AG04450 (cell line): ENCODE measurements at places on chromosomes 11 and 22. TPM values are rescaled to one million over a fixed set of nuclear protein-coding genes. Genes with fewer than 3 reads are reported as not detected.

DNA sequence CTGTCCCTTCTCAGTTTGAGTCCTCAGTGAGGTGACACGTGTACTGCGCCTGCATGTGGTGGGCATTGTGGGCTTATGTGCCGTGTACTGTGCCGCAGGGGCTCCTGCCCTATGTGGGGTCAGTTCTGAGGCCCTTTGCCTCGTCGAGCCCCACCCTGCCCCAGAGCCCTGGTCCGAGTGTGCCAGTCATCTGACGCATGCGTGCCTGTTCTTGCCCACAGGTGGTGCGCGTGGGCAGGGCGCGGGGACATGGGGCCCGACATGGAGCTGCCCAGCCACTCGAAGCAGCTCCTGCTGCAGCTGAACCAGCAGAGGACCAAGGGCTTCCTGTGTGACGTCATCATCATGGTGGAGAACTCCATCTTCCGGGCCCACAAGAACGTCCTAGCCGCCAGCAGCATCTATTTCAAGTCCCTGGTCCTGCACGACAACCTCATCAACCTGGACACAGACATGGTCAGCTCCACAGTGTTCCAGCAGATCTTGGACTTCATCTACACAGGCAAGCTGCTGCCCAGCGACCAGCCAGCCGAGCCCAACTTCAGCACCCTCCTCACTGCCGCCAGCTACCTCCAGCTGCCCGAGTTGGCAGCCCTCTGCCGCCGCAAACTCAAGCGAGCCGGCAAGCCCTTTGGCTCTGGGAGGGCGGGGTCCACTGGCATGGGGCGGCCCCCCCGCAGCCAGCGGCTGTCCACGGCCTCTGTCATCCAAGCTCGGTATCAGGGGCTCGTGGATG is 22.3 kb upstream of the TMEM191C start:
- DNase-seq, result no peak

DNA sequence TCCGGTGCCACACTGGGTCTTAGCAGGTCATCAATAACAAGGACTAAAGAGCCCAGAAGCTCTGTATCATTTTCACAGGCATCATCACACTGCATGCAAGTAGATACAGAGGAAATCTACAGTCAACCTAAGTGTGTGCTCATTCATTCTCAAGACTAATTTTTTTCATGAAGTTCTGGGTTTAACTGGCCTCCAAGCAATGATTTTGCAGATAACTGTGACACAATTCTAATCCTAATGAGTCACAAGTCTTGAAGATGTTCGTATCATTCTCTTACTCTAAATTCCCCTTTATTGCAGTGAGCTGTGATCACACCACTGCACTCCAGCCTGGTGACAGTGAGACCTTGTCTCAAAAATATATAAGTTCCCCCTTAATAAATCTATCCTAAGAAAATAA is 2.5 kb downstream of the OR52W1 start:
- DNase-seq, result no peak

DNA sequence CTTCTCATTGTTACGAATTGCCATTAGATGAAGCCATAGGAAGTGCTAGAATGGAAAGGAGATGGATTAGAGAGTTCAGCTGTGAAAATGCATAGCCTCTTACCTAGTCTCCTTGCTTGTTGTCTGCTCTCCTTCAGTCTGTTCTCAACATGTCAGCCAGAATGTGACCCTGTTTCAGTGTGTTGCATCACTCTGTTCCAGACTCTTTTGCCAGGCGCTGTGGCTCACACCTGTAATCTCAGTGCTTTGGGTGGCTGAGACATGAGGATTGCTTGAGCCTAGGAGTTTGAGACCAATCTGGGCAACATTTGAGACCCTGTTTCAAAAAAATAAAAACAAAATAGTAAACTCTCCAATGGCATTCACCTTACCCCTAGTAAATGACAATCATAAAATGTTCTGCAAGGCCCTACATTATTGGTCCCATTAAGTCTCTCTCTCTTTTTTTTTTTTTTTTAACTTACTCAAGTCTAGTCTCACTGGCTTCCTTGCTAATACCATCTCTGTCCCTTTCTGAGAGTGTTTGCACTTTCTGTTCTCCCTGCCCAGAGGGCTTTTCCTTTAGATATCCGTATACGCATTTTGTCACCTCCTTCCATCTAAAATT is 39.4 kb downstream of the CYP2R1 start:
- DNase-seq, result no peak

GRCh38 chr11:119795231-119795630 is 66.2 kb upstream of the NECTIN1 start:
- peak; percentile 43 for DNase-seq

DNA sequence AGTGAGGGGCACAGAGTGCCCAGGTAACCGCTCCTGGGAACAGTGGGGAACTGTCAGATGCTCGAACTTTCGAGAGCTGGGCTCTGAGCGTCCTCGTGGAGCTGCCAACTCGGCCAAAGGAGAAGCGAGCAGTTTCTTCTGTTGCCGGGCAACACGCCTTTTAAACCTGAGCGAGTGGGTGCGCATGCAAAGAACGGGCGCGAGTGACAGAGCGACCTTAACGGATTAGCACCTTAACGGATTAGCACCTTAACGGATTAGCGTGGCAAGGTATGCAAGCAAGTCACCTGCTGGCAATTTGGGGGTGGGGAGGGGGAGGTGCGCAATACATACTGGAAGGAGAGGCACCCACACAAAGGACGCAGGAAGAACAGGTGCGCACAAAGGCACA is 61.8 kb upstream of the PRODH start:
- DNase-seq, result no peak

DNA sequence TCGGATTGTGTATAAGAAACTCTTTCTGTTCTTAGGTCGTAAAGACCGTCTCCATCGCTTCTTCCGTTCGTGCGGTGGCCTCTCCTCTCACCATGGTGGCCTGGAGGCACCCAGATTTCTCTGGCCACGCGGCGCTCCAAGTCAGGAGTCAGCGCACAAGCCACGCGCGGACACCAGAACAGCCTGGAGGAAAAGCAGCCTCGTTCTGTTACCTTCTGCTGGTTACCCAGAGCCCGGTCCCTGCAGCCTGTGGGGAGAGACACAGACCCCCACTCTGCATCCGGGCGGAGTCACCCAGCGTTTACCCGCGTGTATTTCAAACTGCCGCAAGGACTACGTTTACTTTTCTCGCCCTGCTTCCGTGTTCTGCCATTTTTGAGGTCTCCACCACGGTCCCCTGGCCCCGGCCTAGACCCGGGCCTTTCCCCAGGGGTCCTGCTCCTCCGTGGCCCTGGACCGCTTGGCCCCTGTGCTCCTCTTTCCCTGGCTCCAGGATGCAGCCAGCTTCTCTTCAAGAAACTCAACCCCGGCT is 776.1 kb downstream of the BRD1 start:
- no peak for DNase-seq

GRCh38 chr11:15327786-15328231 is 213.1 kb downstream of the INSC start:
- DNase-seq, result peak; percentile 7

DNA sequence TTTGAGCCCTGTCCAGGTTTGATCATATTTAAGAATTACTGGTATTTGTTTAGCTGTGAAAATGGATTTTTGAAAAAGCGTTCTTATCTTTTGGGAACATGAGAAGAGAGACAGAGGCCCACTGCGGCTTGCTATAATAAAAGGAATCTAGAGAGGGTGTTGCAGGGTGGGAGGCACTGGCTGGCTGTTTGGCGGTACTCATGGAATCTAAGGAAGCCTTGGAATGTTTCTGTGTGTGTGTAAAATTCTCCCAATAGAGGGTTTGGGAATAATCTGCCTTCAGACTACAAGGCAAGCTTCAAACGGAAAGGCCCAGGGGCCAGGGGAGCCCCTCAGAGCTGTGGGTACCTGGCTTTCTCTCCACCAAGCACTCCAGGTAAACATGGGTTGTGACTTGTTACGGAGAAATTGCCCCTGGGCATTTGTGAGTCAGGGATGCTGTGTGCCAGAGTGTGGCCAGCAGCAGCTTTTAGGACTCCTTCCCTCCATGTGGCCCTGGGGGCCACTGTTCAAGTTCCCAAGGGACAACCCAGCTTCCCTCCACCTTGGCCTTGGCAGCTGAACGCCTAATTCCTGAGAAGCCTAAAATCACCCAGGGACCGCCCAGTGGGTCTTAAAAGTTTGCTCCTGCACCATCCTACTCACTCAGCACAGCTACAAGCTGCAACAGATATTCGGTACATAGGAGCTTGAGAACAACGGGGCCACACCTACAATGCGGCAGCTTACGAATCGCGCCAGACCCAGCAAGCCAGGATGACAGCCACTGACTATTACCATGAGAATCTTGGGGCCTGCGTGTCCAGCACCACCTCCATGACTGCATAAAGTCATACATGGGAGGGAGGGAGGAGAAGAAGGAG is 14.1 kb upstream of the SYT8 start:
- DNase-seq, result no peak

DNA sequence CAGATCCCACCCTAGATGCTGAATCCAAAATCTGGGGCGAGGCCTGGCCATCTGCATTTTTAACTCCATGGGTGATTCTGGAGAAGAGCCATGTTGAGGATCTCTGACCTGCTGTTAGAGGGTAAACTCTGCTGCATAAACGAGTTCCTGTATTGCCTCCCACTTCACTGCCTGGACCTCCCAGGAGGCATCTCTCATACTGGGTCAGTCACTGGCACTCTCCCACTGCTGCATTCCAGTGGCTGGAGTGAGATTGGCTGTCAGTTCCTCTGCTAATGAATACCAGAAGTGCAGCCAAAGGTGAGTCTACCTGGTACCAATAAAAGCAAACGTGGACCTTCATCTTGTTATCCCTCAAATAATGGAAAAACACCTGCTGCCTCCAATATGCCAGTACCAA is 10.3 kb downstream of the POLDIP3 start:
- no peak for DNase-seq

VEGFB gene
- polyA plus RNA-seq, result 11.8 and 15.7 TPM in 2 replicates
